ENCODE measurements at places on chromosomes 6 and 20. TPM values are rescaled to one million over a fixed set of nuclear protein-coding genes. Genes with fewer than 3 reads are reported as not detected.

DNA sequence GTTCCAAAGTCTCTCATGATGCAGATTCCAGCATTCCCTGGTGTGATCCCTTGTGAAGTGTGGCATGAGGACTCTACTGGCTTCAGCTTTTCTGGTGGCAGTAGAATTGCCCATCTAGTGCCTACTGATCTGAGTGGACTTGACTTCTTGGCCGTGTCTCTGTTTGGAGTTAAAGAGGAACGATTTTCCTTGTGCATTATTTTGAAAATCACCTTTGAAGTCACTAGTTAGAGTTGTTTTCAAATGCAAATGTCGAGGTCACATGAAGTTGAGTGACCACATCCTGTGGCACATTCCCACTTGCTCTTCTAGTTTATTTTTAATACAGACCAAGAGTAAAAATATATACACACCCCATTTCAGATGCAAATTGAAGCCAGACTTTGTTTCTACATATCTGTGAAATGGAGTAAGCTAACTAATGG lies 270.7 kb upstream of the TAB2 start:
- no peak for DNase-seq
- no peaks in the 10 kb centered on the region for H3K36me3 ChIP-seq
- H3K27me3 ChIP-seq, result no peaks in the 10 kb centered on the region
- no peak overlapping the region for H3K4me3 ChIP-seq
- H3K4me1 ChIP-seq, result peaks cover 22% of the 10 kb centered on the region

The PEX7 gene
- total RNA-seq, result 4.8 TPM

The ADGB gene
- 0.35 TPM for total RNA-seq

The OR2H2 gene
- not detected for total RNA-seq

- no peaks in the 10 kb centered on the region for H3K4me1 ChIP-seq
- no peak overlapping the region for H3K4me3 ChIP-seq
- no peaks in the 10 kb centered on the region for H3K27me3 ChIP-seq
These were observed 112.4 kb upstream of the MAP7 start for GRCh38 chr6:136662347-136663237.

DNA sequence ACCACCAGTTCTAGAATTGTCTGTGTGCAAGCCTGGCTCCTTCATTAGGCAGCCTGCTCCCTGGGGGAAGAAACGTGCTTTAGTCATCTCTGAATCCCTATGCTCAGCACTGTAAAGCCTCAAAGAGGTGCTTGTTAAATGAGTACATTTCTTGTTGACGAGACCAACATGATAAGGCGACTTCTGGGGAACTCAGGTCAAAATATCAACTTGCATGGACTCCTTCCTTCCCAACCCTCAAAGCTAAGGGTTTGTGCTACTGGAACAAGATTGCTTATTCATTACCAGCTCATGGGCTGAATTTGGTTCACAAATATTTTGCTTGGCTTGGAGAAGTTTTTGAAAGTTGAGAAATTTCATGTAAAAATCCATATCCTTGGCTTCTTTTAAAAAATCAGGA lies 10.6 kb downstream of the KCNG1 start:
- no peaks in the 10 kb centered on the region for H3K4me1 ChIP-seq
- H3K27ac ChIP-seq, result no peak overlapping the region
- peaks cover 11% of the 10 kb centered on the region for H3K27me3 ChIP-seq
- no peak overlapping the region for H3K4me3 ChIP-seq

GRCh38 chr20:63653041-63653973 lies at the start of gene STMN3:
TSS of gene STMN3 (minus strand) at chr20:63653424. CDS start at chr20:63653345, 79 bp downstream.
- H3K36me3 ChIP-seq, result no peaks in the 10 kb centered on the region
- H3K4me3 ChIP-seq, result peak within 1 kb of the TSS; percentile 56
- DNase-seq, result peak; percentile 63
- H3K27me3 ChIP-seq, result no peaks in the 10 kb centered on the region
- H3K27ac ChIP-seq, result peak within 1 kb of the TSS; percentile 6
- H3K4me1 ChIP-seq, result peaks cover 38% of the 10 kb centered on the region

DNA sequence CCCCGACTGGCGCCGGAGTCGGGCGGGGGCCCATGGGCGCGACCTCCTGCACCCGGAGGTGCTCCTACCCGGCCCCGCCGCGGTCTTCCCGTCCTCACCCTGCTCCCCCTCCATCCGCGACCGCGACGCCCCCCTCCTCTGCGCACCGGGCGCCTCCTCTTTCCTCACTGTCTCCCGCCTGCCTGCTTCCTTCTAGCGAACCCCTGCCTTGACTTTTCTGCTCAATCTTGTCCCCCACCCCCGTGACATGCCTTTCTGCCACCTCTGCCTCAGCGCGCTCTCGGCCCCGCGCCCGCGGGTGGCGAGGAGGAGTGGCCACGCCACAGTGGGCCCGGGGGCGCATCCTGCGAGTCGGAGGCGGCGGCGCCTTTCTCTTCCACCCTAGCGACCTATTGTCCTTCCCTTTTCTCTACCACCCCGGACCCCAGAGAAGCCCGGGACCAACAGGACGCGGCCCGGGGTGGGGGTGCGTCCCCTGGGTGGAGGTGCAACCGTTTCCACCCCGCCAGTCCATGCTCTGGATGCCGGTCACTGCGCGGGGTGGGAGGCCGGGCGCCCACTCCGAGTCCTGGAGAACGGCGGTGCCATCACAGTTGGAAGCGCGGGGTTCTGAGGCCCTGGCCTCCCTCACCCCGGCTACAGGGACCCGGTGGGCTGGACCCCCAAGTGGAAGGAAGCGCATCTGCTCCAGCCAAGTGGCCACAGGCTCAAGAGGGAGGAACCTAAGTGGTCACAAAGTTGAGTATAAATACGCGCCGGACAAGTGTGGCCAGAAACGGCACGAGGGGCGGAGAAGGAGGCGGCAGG lies 2.0 kb downstream of the PDE10A start:
- no peak overlapping the region for H3K4me3 ChIP-seq
- no peaks in the 10 kb centered on the region for H3K36me3 ChIP-seq
- H3K27me3 ChIP-seq, result peaks cover 7% of the 10 kb centered on the region
- no peaks in the 10 kb centered on the region for H3K4me1 ChIP-seq
- DNase-seq, result no peak

- H3K4me3 ChIP-seq, result no peak overlapping the region
- no peaks in the 10 kb centered on the region for H3K27me3 ChIP-seq
- H3K4me1 ChIP-seq, result peaks cover 16% of the 10 kb centered on the region
These were observed 194.0 kb downstream of the GMPR start for GRCh38 chr6:16432075-16433032.

- H3K27ac ChIP-seq, result no peak overlapping the region
- H3K27me3 ChIP-seq, result no peaks in the 10 kb centered on the region
- no peaks in the 10 kb centered on the region for H3K4me1 ChIP-seq
- H3K4me3 ChIP-seq, result no peak overlapping the region
These were observed 4.2 kb upstream of the ZBTB46 start for GRCh38 chr20:63835021-63835858.

GRCh38 chr6:95094751-95095663 lies 482.3 kb upstream of the MANEA start:
- H3K36me3 ChIP-seq, result no peaks in the 10 kb centered on the region
- no peak overlapping the region for H3K27ac ChIP-seq
- no peaks in the 10 kb centered on the region for H3K27me3 ChIP-seq
- no peak for DNase-seq

- no peak overlapping the region for H3K27ac ChIP-seq
- H3K27me3 ChIP-seq, result no peaks in the 10 kb centered on the region
- H3K4me3 ChIP-seq, result no peak overlapping the region
- H3K4me1 ChIP-seq, result peaks cover 5% of the 10 kb centered on the region
These were observed 54.8 kb upstream of the CCDC167 start for GRCh38 chr6:37554480-37554819.

DNA sequence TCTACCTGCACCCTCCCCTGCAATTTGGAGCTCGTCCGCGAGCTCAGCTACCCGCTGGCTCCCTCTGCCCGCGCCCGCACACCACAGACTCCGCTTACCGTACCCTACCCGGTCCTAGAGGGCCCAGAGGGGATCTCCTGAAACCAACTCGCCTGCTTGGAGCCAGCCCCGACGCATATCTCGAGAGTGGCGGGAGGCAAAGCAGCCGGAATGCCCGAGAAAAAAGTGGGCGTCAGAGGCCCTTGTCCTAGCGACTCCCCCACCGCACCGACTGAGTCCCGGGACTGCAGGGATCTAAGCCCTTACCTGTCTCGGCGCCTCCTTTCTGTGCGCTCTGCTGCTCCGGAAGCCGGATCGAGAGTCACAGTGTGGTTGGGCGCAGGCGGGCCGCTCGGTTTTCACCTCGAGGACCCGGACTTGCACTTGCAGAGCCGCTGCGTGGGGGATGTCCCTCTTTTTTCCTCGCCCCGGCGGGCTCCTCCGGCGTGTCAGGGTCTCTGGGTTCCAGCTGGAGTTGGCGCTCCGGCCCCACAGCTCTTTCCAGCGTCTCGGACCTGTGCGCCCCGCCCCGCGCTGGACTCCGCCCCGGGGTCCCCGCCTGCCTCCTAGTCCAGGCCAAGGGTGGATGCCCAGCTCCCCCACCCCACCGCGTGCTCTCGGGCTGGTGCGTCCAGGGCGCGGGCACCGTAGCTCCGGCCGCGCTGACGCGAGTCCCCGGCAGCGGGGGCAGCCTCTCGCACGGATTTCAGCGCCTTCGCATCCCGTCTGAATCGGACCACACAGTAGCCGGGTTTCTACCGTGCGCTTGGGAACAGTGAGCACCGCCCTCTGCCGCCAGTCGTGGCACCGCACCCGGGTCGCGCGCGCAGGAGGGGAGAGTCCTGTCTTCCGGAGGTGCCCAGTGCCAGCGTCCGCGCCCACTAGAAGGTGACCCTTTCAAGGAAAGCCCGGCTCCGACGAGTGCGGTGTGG lies at the start of gene PROKR2:
Gene PROKR2 (minus strand): TSS at position 767 of the 971 bp plus-strand sequence. CDS start 2,585 bp downstream, outside the sequence.
- H3K36me3 ChIP-seq, result no peaks in the 10 kb centered on the region
- H3K4me1 ChIP-seq, result no peaks in the 10 kb centered on the region
- peaks cover 15% of the 10 kb centered on the region for H3K27me3 ChIP-seq

DNA sequence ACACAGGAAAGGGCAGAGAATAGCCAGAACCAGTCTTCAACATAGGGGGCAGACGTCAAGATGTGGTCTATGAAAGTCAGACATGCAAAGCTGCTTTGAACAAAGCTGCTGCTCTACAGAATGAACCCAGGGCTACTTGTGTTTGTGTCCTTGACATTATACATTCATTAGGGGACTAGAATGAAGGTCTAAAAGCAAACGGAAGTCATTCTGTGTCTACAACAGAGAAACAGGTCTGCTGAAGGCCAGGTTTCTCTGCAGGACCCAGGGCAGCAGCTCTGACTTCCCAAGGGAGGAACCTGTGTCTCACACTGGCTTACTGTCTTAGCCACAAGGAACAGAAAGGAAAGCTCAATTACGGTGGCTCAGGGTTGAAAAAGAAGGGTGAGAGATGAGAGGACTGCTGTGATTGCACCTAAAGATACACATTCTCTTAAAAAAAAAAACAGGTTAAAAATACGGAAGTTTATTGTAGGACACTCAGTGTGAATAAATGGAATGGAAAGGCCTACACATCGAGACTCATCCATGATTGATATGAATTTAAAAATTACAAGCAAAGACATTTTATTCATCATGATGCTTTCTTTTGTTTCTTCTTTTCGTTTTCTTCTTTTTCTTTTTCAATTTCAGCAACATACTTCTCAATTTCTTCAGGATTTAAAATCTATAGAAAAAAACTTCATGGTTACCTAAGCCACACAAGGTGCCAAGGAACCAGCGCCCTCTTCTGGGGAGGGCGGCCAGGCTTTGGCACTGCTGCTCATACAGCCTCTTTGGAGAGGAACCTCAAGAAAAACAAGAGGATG lies 6.7 kb downstream of the PSMA7 start:
- no peak overlapping the region for H3K4me3 ChIP-seq
- H3K36me3 ChIP-seq, result peaks cover 82% of the 10 kb centered on the region
- H3K27me3 ChIP-seq, result no peaks in the 10 kb centered on the region

GRCh38 chr20:32832664-32833063 lies 12.9 kb downstream of the MAPRE1 start:
- peaks cover 30% of the 10 kb centered on the region for H3K4me1 ChIP-seq
- H3K27ac ChIP-seq, result no peak overlapping the region
- no peak overlapping the region for H3K4me3 ChIP-seq
- H3K27me3 ChIP-seq, result no peaks in the 10 kb centered on the region
- peaks cover 27% of the 10 kb centered on the region for H3K36me3 ChIP-seq

- H3K27me3 ChIP-seq, result no peaks in the 10 kb centered on the region
- H3K36me3 ChIP-seq, result no peaks in the 10 kb centered on the region
- no peaks in the 10 kb centered on the region for H3K4me1 ChIP-seq
- no peak for DNase-seq
- no peak overlapping the region for H3K27ac ChIP-seq
These were observed 775.2 kb downstream of the C6orf118 start for GRCh38 chr6:164534070-164534766.

- H3K4me3 ChIP-seq, result peak overlapping the region; percentile 90
- no peak for DNase-seq
These were observed 356 bp upstream of the IRAK1BP1 start for GRCh38 chr6:78867020-78867369.

DNA sequence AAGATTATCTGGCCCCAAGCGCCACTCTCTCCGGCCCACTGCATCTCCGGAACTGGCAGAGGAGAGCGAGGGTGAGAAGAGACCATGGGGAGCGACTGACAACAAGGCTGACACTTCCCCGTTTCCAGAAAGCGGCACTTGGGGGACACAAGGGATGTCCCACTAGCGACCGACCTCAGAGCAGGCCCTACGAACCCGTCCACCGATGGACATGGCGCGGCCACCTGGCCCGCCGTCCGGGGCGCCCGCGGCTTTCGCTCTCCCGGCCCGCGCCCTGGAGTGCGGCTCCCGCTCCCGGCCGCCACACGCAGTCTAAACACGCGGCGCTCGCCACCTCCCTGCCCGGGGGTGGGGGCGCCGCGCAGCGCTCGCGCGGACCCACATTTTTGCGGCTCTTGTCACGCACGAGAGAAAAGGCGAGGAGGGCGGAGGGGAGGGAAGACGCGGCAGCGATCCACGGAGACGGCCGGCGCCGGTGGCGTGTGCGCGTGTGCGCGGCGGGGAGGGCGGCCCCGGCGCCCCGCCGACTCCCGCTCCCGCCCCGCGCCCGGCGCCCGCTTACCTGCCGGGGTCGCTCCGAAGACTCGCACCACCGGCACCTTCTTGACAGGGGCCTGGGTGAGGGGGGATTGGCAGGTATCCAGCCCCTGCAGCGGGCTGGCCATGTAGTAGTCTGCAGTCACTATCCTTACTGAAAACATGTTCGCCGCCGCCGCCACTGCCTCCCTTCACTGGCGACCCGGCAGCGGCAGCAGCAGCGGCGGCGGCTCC lies 645 bp downstream of the REV3L start:
- H3K27me3 ChIP-seq, result no peaks in the 10 kb centered on the region
- peak overlapping the region; percentile 95 for H3K27ac ChIP-seq
- H3K36me3 ChIP-seq, result no peaks in the 10 kb centered on the region
- peaks cover 26% of the 10 kb centered on the region for H3K4me1 ChIP-seq

DNA sequence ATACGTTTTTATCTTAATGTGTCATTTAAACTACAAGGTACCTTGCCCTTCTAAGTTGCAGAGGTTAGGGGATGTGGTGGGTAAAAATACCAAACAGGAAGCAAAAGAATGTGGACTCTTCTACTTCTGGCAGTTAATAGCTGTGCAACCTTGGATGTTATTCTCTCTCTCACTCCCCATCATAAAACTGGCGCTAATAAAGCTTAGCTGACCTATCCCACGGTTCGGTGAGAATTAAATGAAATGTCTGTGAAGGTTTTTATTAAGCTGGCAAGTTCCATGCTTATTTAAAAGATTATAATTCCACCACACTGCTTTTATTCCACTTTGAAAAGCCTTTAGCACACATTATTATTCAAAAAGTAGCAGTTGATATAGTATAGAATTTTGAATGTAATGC lies 127.8 kb upstream of the SLC22A23 start:
- DNase-seq, result no peak
- H3K27ac ChIP-seq, result no peak overlapping the region
- H3K4me3 ChIP-seq, result no peak overlapping the region
- H3K4me1 ChIP-seq, result no peaks in the 10 kb centered on the region
- H3K27me3 ChIP-seq, result no peaks in the 10 kb centered on the region
- H3K36me3 ChIP-seq, result no peaks in the 10 kb centered on the region
